Spleen (tissue), 13 donors: ENCODE measurements at places on chromosomes 2 and 18. TPM values are rescaled to one million over a fixed set of nuclear protein-coding genes. Genes with fewer than 3 reads are reported as not detected.

Gene ALK
- not detected for polyA plus RNA-seq

Gene KANSL1L
- 2.7 TPM for polyA plus RNA-seq

Gene FAM124B
- 0.45 TPM for polyA plus RNA-seq

Gene ANKRD53
- 0.27 TPM for polyA plus RNA-seq

Gene TTR
- polyA plus RNA-seq = not detected

Gene CWC22
- 11.8 TPM for polyA plus RNA-seq

Gene HK2
- polyA plus RNA-seq = 4.8 TPM

Gene CIB4
- polyA plus RNA-seq = not detected

Gene TOGARAM2
- 7.4 TPM for polyA plus RNA-seq

Gene PARD3B
- polyA plus RNA-seq = 0.87 TPM

Gene SPEG
- polyA plus RNA-seq = 4.4 TPM

Gene DHX57
- polyA plus RNA-seq = 6.5 TPM

Gene ELOA2
- not detected for polyA plus RNA-seq

Gene CTAGE1
- polyA plus RNA-seq = not detected

Gene IL1R2
- 22.6 TPM for polyA plus RNA-seq

Gene ARHGAP15
- 76.6 TPM for polyA plus RNA-seq

Gene CXCR4
- 626 TPM for polyA plus RNA-seq

Gene GPAT2
- polyA plus RNA-seq = 3.9 TPM

Gene DUSP2
- 24.2 TPM for polyA plus RNA-seq

Gene TRIM54
- polyA plus RNA-seq = 0.77 TPM

Gene ANKRD23
- polyA plus RNA-seq = 3.9 TPM

Gene VIT
- 0.74 TPM for polyA plus RNA-seq

Gene VWA3B
- polyA plus RNA-seq = 0.02 TPM

Gene IMMT
- 35.1 TPM for polyA plus RNA-seq

Gene C2orf80
- not detected for polyA plus RNA-seq

Gene ECEL1
- polyA plus RNA-seq = 1.6 TPM

Gene MTCL1
- 4.4 TPM for polyA plus RNA-seq

Gene GREB1
- 0.06 TPM for polyA plus RNA-seq

Gene SF3B1
- polyA plus RNA-seq = 256 TPM

Gene B3GNT7
- 1.4 TPM for polyA plus RNA-seq

Gene EPHA4
- 0.80 TPM for polyA plus RNA-seq
